Uterus (tissue), 4 donors: ENCODE measurements at places on chromosomes 16 and 17. TPM values are rescaled to one million over a fixed set of nuclear protein-coding genes. Genes with fewer than 3 reads are reported as not detected.

GRCh38 chr16:87133966-87134627 is 183.1 kb downstream of the C16orf95 start:
- no peak for DNase-seq

The SLC52A1 gene
- total RNA-seq, result not detected

The TNFRSF17 gene
- not detected for total RNA-seq

The CACNA1G gene
- 28.9 TPM for total RNA-seq

The BFAR gene
- total RNA-seq, result 62.2 TPM

DNA sequence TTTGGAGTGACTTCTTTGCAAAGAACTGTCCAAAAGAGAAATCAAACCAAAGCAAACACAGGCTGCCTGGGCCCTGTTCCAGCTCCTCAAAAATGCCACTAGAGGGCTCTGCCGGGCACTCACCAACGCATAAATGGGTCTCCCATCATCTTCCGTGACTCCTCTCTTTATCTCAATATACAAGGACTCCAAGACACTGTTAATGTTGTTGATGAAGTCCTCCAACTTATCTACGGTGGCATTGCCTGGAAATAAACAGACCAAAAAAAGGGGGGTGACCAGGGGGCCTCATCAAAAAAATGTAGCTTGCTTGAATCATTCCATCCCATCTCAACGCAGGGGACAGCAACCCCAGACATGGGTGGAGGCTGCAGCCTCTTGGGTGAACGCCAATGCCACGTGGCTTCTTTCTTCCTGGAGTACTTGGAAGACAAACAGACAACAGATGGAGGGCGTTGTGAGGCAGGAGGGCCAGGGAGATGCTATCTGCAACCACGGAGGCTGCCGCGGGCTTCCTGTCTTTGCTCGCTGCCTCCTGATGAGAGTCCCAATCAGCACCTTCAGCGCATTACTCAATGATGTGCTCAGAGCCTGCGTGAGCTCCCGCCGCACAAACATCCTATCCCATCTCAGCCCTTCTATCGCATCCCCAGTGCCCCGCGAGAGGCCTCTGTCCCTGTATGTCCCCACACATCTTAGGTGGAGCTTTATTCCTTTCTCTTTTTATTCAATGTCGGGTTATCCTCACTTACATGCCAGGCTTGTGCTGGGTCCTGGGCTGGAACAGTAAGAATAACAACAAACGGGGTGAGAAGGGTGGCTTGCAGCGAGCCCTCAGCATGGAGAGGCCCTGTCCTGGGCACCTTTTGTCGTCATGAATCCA is 32.0 kb downstream of the KDM8 start:
- DNase-seq, result peak; percentile 83

DNA sequence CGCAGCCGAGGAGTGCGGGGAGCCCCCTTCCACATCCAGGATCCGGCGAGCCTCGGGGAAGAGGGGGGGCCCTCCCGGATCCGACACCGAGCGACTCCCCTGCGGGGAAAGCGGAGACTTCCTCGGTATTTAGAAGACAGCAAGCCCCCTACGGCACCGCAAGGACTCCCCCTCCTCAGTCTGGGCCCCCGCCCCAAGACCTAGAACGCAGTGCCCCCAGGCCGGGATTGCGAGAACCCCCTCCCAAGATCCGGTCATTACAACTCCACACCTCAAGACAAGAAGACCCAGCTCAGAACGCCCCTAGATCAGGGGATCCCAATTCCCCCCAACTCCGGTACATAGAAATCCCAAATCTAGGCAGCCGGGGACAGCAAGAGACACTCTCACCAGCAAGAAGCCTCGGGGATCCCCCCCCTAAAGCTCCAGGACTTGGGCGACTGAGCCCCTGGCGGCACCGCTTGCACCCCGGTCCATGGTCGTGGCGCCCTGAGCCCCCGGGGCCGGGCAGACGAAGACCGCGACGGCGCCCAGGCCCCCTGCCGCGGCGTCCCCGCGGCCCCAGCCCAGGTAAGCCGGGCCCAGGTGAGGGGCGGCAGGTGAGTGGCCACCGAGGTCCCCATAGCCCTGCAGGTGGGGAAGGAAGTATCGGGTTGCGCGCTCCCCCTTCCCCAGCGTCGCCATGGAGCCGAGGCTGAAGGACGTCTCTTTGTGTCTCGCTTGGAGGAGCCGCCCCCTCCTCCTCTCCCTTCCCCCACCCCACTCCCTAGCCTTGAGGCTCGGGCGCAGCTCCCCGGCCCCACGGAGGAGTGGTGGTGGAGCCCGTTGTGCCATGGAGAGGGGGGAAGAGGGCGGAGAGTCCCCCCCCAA is 641 bp downstream of the SBK1 start:
- no peak for DNase-seq

The PDP2 gene
- total RNA-seq, result 0.77 TPM

The HBQ1 gene
- total RNA-seq, result not detected

The REXO5 gene
- total RNA-seq, result 6.2 TPM

The ZNF469 gene
- total RNA-seq, result 0.51 TPM

GRCh38 chr17:27367121-27367981 is 73.4 kb downstream of the WSB1 start:
- DNase-seq, result no peak

DNA sequence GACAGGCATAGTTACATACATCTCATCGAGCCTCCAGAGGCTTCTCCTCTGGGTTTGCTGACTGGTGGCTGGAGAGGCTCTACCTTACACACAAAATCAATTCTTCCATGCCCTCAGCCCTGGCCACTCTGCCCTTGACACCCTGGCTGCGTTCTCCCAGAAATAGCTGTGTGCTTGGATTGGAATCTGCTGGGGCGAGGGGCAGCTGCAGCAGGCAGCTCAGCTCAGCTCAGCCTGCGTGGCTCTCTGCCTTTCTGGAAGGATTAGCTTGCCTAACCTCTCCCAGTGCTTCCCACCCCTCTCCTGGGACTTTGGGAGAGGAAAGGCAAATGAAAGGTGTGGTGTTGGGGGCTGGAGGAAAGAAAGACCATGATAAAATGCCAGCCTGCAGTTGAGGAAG is 216.1 kb downstream of the ENGASE start:
- no peak for DNase-seq

The HIGD1B gene
- total RNA-seq, result 2.7 TPM

The ZFP3 gene
- 7.9 TPM for total RNA-seq

The CYLD gene
- 51.0 TPM for total RNA-seq

DNA sequence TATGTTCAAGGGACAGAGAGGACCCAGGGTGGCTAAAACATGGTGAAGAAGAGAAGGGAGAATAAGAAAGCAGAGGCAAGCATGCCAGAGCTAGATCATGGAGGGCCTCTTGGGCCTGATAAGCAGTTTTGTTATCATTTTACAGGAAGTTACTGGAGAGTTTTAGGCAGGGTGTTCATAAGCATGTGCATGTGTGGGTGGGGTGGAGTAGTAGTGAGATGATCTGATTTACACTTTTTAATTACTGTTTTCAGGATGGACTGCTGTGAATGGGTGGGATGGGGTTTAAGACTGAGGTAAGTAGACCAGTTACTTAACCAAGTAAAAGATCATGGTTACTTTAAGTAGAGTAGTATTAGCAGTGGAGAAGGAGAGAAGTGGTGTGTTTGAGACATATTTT is 173.6 kb downstream of the PHKB start:
- DNase-seq, result no peak

DNA sequence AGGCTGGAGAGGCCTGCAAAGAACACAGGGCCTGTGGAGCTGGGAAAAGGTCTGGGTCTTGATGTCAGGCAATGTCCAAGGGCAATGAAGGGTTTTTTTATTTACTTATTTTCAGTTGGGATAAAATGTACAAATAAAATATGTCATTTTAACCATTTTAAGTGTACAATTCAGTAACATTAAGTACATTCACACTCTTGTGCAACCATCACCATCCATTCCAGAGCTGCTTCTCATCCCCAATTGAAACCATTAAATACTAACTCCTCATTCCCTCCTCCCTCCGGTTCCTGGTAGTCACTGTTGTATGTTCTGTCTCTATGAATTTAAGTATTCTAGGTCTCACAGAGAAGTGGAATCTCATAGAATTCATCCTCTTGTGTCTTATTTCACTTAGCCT is 444.7 kb downstream of the HS3ST3B1 start:
- DNase-seq, result no peak

DNA sequence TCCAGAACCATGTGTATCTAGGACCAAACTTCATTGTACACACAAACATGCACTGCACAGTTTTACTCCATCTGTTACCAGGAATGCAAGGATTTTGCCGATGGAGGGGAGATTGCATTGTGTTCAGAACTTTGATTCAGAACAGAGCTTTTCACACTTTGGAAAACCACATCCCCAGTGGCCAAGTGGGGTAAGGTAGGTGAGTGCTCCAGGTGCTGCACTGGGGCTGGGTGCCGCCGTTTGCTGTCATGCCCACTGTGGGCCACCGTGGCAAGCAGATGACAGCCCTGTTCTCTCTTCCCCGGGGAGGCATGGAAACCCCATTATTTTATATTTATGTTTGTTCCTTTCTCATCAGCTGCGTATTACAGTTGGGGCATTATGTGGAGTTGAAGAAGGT is 29.3 kb upstream of the JPH3 start:
- no peak for DNase-seq

DNA sequence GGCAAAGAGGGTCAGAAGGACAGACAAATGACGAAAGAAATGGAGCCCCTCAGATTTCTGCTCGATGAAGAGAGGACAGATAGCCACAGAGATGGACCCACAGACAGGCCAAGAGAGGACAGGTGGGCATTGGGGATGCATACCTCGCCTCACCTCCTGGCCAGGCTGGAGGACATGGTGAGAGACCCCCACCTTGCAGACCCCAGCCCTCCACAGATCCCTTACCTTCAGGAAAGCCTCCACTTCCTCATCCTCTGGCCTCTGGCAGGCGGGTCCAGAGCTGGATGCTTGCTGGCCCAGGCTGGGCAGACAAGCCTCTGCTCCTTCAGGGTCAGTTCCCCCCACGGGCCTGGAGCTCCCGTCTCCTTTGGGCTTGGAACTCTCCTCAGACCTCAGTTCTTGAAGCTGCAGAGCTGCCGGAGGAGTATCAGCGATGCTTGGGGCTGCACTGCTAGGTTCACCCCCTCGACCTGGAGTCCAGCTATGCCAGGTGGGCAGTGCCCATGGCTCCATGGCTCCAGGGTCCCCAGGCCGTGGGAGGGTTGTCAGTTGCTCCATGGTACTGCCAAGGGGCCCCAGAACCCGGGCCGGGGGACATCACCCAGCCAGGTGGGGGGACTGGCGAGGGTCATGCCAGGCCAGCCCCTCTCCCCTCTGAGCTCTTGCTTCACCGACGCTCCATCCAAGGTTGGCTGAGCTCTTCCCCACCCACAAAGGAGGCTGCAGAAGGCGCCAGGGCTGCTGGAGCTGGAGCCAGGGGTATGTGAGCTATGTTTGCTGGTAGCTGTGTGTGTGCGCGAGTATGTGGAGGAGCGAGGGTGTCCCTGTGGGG is 1.0 kb downstream of the TSPOAP1 start:
- no peak for DNase-seq

The CACNG1 gene
- not detected for total RNA-seq

GRCh38 chr17:72422505-72423285 is 301.9 kb downstream of the SOX9 start:
- no peak for DNase-seq

GRCh38 chr17:50519141-50519834 is 11.0 kb downstream of the MYCBPAP start:
- no peak for DNase-seq
